Left hindlimb (tissue), 1 donor: ENCODE measurements at places on chromosomes 12 and 14.

- DNase-seq, result no peak
Measured at GRCh38 chr14:90666571-90666970, 149.7 kb downstream of the TTC7B start.

DNA sequence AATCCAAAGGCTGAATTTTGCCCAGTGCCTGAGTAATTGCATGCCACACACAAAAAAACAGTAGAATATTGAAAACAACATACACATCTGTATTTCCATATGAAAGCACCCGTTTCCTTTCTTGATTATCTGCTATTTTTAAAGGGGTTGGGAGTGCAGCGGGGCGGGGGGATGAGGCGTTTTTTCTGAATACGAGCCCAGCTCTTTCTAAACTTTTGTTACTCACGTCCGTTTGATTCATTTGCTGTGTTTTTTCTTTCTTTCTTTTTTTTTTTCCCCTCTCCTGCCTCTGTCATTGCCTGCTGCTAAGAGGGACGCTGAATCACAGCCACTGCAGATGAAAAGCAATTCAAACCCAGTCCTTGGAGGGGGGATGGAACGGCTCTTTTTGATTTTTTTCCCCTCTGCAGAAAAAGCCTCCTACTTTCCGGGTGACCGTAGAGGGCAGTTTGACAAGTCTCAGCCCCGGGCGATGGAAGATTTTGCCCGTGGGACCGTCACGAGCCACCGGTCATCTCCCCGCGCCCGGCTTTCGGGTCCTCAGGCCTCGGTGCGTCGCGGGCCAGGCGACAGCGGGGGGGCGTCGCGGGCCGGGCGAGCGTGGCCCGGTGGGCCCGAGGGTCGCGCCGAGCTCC is 572 bp upstream of the RASSF8 start:
- no peak for DNase-seq

DNA sequence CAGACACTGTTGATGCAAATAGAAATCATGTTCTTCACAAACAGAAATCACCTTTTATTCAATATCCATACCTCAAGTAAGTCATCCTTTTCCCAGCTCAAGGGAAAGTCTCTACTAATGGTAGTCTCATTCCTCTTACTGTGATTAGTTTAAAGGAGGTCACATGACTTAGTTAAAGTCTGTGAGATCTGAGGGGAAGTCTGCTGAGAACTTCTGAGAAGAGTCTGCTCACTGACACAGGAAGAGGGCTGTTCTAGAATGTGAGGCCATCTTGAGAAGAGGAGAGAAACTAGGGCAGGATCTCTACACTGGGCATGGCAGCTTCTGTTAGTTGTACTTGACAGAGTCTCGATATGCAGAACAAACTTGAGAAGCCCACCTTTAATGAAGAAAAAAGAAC is 146.8 kb downstream of the C12orf42 start:
- no peak for DNase-seq

- no peak for DNase-seq
Measured at GRCh38 chr14:101473795-101474562, 87.3 kb upstream of the DIO3 start.

GRCh38 chr12:19127270-19127669 is 2.3 kb upstream of the PLEKHA5 start:
- no peak for DNase-seq

GRCh38 chr14:105588236-105588860 is 62.0 kb downstream of the TMEM121 start:
- no peak for DNase-seq

- DNase-seq, result no peak
Measured at GRCh38 chr12:48787791-48788523, 932 bp downstream of the ADCY6 start.
